ENCODE measurements at places on chromosomes 16 and 17. TPM values are rescaled to one million over a fixed set of nuclear protein-coding genes. Genes with fewer than 3 reads are reported as not detected.

Gene MT3
- total RNA-seq: not detected

Gene PKMYT1
- total RNA-seq: 80.8 TPM

Gene GNG13
- not detected for total RNA-seq

Gene ACE
- not detected for total RNA-seq

Gene CCL18
- not detected for total RNA-seq

Gene BEAN1
- not detected for total RNA-seq

Gene PTGES3L
- 2.1 TPM for total RNA-seq

Gene EXOC3L1
- not detected for total RNA-seq

Gene ALG1
- 38.5 TPM for total RNA-seq

Gene TLCD3B
- 0.55 TPM for total RNA-seq

Gene TMEM94
- total RNA-seq: 109 TPM

Gene ACSM2A
- total RNA-seq: not detected

Gene SLC7A5
- 187 TPM for total RNA-seq

Gene FAM171A2
- total RNA-seq: 8.6 TPM

Gene ITGAX
- 0.09 TPM for total RNA-seq

Gene KRTAP3-3
- not detected for total RNA-seq

Gene PERCC1
- not detected for total RNA-seq

Gene DYNLRB2
- not detected for total RNA-seq
